Thyroid gland (tissue), 4 donors: ENCODE measurements at places on chromosomes 7 and 10. TPM values are rescaled to one million over a fixed set of nuclear protein-coding genes. Genes with fewer than 3 reads are reported as not detected.

The HMX2 gene
- total RNA-seq, result not detected

GRCh38 chr10:63214571-63214970 is 81.4 kb downstream of the NRBF2 start:
- DNase-seq, result no peak

The TRIM73 gene
- total RNA-seq, result 3.4 TPM

- DNase-seq, result no peak
Measured at GRCh38 chr7:100607111-100607510, 4.9 kb downstream of the PCOLCE start.

DNA sequence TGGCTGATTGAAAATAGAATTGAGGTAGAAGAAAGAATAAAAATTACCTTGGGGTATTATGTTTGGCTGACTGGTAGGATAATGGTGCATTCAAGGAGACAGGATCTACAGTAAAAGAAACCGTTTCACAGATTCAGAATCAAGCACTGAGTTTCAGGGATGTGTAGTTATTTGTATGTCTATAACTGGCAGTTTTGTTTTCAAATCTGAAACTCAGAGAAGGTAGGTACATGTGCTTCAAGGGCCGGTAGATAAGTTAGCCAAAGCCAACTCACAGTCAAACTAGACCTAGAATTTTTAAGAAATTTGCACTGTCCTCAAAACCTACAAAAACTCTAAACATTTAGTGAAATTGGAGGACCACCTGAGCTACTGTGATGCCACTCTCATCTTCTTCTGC is 191.5 kb downstream of the FOXP2 start:
- DNase-seq, result no peak

The PRDX3 gene
- 299 TPM for total RNA-seq

DNA sequence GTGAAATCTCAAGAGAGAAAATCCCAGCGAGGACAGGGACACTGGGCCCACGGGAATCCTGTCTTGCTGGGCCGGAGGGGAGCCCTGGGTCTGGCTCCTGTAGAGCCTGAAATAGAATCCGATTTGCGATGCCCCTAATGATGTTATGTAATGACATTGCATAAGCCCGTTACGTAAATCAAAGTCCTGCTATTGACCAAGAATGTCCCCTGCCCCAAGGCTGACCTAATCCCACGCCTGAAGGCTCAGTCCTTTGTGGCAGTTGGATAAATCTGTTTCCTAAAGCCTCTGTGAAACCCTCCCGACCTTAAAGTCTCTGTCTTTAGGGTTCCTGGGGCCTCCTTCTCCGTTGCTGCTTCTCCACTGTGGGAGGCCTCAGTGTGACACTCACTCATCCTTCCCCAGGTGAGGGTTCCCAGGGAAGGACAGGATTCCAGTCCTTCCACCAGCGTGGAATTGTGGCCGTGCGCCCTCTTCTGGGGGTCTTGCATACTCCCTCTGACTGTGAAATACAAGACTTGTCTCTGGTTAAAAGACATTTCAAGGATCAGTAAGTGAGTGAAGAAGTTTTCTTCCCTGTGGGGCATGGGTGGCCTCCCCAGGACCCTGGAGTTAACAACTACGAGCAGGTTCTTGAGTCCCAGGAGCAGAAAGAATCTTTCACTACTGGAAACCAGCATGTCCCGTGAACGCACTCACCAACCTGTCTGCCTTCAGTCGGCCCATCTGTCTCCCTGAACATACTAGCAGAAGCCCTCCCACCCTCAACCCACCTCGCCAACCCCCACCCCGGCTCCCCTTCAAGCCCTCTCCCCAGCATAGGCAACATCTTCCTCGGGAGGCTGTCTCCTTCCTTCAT is 19.8 kb downstream of the ZNF467 start:
- DNase-seq, result peak; percentile 27

GRCh38 chr7:48366096-48366495 is 194.8 kb downstream of the ABCA13 start:
- no peak for DNase-seq

The TMEM178B gene
- 7.7 TPM for total RNA-seq

DNA sequence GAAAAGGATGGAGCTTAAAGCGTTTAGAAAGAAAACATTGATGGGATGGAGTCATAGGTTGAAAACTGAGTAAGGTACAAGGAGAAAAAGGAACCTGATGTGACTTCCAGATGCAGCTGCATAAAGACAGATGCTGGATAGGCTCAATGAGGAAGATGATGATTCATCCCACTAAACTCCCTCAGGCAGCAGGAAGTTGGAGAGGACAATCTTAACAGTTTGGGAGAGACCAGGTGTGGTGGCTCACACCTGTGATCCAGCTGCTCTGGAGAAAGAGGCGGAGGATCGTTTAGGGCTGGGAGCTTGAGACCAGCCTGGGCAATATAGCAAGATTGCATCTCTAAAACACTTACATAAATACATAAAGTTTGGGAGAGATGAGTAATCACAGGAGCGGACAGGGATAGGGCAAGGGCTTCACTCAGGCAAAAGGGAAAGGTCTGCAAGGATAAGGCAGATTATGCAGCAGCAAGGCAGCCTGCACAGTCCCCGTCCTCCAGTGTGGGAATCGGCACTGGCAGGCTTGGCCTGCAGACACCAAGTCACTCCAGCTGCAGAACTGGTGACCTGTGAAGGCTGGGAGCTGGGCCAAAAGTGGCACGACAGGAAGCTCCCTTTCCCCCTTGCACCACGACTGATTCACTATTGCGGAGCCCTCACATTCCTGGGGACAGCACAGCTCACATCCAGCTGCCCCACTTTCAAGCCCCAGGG is 438.5 kb downstream of the GRID1 start:
- peak; percentile 88 for DNase-seq

DNA sequence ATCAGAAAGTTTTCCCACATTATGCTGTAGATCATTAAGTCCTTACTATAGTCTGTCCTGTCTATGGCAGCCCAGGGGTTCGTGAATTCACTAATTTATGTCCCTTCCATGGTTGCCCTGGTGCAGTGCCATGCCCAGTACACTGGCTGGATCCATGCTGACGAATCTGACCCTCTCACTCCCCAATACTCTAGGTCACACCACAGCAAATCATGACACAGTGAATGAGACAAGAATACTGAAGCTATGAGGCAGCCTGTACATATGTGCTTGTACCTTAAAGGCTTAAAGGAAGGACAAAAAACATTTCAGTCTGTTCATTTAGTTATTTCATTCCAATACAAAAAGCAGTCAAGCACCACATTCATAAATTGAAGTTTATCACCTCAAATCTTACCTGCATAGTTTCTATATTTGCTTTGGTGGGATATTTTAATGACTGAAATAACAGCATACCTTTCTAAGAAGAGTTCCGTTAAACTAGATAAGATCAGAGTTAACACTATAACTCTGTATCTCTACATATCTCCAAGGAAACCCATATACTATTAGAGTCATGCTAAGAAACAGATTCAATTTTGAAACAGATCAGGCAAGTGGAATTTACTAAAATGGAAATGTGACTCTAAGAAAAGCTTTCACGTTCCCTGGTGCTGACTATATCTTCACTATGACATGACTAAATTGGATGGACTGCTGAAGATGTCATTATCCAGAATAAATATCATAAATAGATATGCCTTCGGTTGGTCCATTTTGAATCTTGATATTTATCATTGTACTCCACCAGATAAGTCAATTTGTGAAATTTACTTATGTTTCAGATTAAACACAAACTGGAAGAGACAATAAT is 36.7 kb downstream of the OSBPL3 start:
- no peak for DNase-seq

The TLX1 gene
- not detected for total RNA-seq
